ENCODE measurements at places on chromosomes 7 and 10.
A peak's percentile ranks its signal among the peaks of the same experiment; 100 is the strongest.

- peak; percentile 52 for DNase-seq
These were observed 2.4 kb downstream of the AMPH start for GRCh38 chr7:38628630-38629385.

GRCh38 chr10:4088354-4089066, 303.5 kb upstream of the KLF6 start:
- no peak for DNase-seq

- DNase-seq = no peak
These were observed 87.2 kb upstream of the UNC5B start for GRCh38 chr10:71124921-71125748.

DNA sequence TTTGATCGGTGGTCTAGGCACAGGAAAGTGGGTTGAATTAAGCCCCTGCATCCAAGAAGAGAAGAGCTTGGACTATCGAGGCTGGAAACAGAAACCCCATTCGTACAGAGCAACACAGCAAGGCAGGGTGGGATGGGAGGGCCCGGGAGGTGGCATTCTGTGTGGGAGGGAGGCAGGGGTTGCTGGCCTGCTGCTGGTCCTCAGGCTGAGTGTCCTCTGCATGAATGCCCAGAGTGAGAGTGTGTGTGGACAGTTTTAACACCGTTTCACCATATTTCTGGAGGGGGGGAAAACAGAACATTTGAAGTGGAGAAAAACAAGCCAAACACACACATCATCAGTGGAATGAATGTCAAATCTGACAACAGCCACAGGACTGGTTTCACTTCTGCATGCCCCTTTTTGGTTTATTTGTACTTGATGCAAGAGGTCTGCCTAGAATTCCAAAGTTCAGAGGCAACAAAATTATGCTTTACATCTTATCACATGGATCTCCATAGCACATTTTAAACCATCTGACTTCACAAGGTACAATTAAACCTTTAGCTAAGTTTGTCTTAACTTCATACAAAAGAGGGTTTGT, 11.1 kb upstream of the ENO4 start:
- DNase-seq = no peak

DNA sequence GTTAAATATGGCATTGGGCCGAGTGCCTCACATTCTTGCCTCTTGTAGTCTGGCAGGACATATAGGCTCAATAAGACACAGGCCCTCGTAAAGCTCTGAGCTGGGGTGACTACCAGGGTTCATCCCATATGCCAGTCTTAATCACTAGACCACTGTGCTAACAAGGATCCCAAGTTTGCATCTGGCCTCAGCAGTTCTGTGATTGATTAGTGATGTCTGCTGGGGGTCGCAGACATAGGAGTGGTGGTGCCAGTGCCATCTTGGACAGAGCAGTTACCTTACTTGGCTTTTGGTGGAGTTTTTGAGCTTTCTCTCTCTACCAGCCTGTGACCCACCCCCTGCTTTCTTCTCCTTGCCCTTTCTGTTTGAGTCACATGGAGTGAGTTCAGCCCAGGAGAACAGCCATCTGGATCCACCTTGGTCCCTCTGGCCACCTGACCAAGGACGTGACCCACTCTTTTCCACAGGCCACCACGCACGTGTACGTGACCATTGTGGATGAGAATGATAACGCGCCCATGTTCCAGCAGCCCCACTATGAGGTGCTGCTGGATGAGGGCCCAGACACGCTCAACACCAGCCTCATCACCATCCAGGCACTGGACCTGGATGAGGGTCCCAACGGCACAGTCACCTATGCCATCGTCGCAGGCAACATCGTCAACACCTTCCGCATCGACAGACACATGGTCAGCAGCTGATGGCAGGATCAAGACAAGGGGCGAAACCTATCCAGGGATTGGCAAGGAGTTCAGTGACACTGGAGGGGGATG, 4.1 kb upstream of the VSIR start:
- DNase-seq = no peak

Measured in AG09309 (cell line).